Mammary epithelial cell (primary cell): ENCODE measurements at places on chromosomes 11 and 22. TPM values are rescaled to one million over a fixed set of nuclear protein-coding genes. Genes with fewer than 3 reads are reported as not detected.

The KCNK4 gene
- not detected in 2 replicates for total RNA-seq

The TIMP3 gene
- total RNA-seq: 118 and 140 TPM in 2 replicates

The PITPNB gene
- 111 and 125 TPM in 2 replicates for total RNA-seq

The GLB1L3 gene
- 0.50 TPM for total RNA-seq

The XKR3 gene
- total RNA-seq: not detected

The MRGPRE gene
- total RNA-seq: not detected in 2 replicates

The SOX10 gene
- not detected in 2 replicates for total RNA-seq

The RFPL1 gene
- not detected in 2 replicates for total RNA-seq

The LRRN4CL gene
- 0.13 and 0.24 TPM in 2 replicates for total RNA-seq

The HPX gene
- 0.83 TPM for total RNA-seq

The CDKN1C gene
- 0.27 and 0.38 TPM in 2 replicates for total RNA-seq

The LIF gene
- total RNA-seq: 24.5 and 35.8 TPM in 2 replicates

The SLC25A1 gene
- 70.5 TPM for total RNA-seq

The OR10A2 gene
- not detected in 2 replicates for total RNA-seq

The OR51B4 gene
- total RNA-seq: not detected

DNA sequence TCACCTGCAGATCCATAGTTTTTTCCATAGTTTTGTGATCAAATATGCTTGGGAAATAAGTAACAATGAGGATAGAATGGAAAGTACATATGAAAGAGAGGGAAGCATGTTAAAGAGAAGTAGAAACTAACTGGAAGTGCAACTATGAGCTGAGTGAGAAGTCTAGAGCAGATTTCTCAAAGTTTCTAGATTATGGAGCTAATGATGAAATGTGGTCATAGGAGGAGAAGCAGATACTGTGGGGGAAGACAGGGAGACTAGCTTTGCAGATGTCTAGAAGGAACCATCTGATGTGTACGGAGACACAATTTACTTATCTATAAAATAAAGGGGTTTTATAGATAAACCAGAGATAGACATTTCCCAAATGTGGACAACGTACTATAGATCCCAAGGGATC is 37.1 kb downstream of the RELT start:
- no peak for DNase-seq

DNA sequence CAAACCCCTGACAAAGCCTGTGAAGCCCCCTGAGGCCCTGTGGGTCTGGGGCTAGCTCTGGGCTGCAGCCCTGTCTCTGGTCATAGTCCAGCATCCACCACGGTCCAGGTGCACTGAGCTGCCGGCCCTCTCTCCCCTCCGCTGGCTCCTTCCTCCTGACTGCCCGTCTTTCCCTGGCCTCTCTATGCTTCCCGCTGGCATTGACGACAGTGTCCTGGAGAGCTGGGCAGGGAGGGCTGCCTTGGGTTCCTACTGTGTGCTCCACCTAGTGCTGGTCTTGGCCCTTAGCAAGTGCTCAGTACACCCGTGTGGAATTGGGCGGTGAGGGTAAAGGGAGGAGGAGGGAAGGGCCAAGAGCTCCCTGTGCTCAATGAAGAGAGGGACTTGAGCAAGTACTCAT is 868 bp upstream of the MYEOV start:
- DNase-seq: no peak

GRCh38 chr11:12864316-12865156 is 144.6 kb upstream of the RASSF10 start:
- DNase-seq: peak; percentile 26

GRCh38 chr11:1005928-1006327 is 30.6 kb downstream of the MUC6 start:
- DNase-seq: no peak

GRCh38 chr11:68324695-68325094 is 12.3 kb downstream of the LRP5 start:
- DNase-seq: no peak

- no peak for DNase-seq
Measured at GRCh38 chr11:28858076-28858475, 749.9 kb downstream of the METTL15 start.

DNA sequence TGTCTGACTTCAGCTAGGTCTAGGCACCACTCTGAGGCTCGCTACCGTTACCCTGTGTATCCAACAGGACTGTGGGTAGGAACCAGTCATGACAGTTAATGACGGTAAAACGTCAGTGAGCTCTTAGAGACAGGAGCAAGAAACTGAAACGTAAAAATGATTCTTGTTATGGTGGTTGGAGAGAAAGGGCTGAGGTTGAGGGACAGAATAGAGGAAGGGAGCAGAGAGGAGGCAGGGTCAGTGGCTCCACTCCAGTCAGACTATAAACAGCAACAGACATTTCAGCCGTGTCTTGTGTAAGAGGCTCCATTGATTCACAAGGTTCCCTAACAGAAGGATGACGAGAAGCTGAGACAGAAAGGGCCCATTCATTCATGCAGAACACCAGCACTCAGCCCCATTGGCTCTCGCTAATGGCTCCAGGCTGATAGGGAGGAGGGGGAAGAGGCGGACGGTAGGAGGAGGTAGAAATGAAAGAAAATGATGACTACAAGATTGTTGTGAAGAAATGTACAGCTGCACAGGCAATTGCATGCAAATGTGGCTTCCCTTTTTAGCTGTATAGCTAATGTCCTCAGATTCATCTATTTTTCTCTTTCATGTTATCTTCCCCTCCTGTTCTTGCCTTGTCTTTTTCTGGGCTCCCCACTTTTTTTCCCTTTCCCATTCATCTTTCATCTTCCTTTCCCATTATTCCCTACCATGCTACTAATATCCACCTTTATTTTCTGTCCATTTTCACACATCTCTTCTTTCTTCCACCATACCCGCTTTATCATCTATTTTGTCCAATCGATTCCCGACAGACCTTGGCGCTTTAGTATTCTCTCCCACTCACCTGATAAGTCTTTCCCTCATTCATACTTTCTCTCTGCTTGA is 34.3 kb downstream of the ETS1 start:
- peak; percentile 94 for DNase-seq

GRCh38 chr11:36446135-36446534 is 63.9 kb downstream of the TRAF6 start:
- no peak for DNase-seq

- DNase-seq: peak; percentile 93
Measured at GRCh38 chr11:64854534-64855502, 10.4 kb upstream of the CDC42BPG start.

DNA sequence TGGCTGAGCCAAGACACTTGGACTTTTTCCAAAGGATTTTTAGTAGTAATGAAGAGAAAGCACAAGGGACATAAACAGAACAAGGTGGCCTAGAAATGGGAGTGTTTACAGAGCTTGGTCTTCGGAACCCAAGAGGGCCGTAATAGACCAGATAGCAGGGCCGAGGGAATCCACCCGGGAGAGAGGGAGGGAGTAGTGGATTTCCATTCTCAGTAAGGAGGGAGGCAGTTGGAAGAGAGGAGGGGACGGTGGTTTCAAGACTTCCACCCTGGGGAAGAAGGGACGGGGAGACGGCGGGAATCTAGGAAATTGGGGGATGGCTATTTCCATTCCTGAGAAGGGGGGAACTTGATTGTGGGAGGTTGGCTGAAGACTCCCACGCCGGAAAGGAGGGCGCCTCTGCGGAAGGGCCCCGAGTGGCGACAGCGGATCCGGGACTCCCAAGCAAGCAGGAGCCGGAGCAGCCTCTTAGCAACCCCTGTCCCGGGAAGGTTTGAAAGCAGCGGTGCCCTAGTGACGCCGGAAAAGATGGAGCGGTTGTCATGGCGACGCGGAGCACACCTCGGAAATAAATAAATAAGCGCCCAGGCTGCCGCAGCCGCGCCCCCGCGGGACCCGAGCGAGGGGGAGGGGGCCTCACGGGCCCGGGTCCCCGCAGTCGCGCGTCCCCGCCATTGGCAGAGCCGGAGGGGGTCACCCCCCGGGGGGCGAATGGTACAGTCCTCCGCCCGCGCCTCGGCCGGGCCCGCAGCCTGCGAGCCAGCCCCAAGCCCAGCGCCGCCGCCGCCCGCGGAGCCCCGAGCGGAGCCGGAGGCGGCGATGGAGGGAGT is 31.6 kb downstream of the EIF3F start:
- DNase-seq: peak; percentile 27

GRCh38 chr22:29539105-29539504 is 14.5 kb downstream of the THOC5 start:
- no peak for DNase-seq

DNA sequence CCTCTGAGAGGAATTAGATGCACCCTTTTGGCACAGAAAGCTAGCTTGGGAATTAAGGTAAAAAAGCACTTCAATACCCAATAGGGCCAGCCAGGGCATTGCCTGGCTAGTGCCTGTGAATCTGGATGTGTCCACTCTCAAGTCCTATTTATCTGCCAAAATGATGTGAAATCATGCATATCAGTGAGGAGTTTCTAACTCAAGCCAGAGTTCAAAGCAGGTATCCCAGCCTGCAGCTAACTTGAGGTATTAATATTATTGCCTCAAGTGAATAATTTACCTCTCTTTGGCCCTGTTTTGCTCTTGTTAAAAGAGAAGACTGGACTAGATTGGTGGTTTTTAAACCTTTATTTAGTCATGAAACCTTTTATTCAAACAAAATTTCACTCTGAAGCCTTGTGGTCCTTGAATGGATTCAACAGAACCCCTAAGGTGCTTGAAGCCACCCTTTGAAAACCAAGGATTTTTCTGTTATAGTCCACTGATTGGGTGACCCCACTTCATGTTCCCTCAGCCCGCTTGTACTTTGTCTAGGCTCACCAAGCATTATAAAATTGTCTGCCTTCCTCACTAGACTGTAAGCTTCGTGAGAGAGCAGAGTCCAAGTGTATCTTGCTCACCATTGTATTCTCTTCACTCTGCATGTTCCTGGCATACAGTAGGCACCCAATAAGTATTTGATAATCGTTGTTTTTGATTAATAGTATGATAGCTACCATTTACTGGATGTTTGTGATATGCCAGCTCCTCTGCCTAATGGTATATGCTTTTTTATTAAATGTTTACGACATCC is 4.5 kb downstream of the RNF121 start:
- DNase-seq: no peak

- no peak for DNase-seq
Measured at GRCh38 chr11:58354727-58355126, 4.1 kb downstream of the OR5B17 start.

DNA sequence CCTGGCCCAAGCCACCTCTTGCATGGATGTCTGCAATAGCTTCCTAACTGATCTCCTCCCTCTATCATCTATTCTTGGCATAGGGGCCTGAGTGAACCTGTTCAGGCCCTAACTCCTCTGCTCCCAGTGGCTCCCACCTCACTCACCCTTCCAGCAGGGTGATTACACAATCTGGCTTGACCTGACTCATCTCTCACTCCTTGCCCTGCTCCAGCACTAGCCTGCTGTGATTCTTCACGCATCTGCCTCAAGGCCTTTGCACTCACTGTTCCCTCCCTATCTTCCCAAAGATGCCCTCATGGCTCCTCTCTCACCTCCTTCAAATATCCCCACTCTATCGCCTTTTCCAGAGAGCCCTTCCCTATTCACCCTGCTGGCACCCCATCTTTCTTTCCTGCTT is 10.5 kb downstream of the SCN4B start:
- peak; percentile 84 for DNase-seq

- no peak for DNase-seq
Measured at GRCh38 chr11:3950996-3951660, 95.7 kb downstream of the STIM1 start.

GRCh38 chr11:68914761-68915160 is 11.1 kb downstream of the IGHMBP2 start:
- DNase-seq: no peak

DNA sequence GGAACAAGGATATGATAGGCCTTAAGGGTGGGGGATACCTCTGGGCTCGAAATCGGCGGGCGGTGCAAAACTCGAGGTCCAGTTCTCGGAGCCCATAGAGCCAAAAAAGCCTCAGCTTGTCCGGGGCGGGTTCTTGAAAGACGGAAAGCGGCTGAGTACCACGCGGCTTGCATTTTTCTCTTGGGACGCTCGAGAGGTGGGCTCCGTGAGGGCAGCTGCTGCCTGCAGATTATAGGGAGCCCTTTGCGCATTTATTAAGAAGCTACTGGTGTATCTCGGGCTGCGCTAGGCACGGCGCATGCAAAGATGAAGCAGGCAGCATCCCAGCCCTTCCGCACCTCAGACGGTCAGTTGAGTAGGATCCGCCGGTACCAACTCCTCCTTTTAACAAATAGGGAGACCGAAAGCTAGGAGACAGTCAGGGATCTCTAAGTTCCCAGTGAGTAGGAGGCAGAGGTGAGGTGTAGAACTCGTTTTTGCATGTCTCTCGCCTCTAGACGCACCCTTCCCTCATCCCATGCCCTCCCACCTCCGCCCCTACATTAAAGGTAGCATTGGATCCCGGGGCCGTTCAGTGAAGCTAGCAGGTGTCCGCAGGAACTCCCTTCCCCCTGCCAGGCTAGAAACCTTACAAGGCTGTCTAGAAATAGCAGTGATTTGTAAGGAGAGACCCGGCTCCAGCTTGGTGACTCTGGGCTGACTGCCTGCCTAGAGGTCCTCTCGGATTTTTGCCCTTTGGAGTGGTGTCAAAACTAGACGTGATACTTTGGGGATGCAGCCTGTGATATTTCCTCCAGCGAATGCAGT is 768 bp downstream of the LDHA start:
- peak; percentile 20 for DNase-seq

- DNase-seq: peak; percentile 67
Measured at GRCh38 chr22:31036671-31037550, 44.2 kb upstream of the SMTN start.

DNA sequence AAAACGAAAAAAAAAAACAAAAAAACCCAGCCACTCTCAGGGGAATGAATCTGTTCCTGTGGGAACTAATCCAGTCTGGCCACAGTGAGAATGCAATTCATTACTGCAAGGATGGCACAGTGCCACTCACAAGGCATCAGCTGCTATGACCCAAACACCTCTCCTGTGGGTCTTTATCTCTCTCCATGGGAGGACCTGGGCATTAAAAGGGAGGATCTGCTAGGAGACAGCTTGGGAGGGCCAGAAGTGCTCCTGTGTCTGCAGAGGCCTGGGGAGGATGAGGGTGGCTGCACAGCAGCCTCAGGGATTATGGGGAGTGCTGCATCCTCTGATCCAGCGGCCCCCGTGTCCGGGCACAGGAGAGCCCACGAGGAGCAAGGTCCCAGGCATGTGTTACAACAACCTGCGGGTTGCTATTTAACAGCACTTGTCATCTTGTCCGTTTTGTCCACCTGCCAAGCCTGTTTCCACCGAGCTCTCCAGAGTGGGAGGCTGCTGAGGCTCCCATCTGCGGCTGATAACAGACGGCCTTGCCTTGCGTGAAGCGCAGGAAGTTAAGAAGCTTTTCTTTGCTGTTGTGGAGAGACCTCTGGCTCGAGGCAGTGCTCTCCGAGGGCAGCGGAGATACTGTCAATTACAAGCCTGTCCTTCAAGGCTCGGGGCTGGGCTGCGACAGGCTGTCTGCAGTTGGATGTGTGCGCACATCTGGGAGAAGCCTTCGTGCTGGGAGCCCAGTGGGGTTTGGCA is 97.7 kb downstream of the NXPE2 start:
- no peak for DNase-seq

- peak; percentile 81 for DNase-seq
Measured at GRCh38 chr22:30781271-30781875, 86.7 kb downstream of the OSBP2 start.
